ENCODE measurements at places on chromosomes 13 and 19. TPM values are rescaled to one million over a fixed set of nuclear protein-coding genes. Genes with fewer than 3 reads are reported as not detected.

PRKCG gene
- polyA plus RNA-seq: 0.43 TPM

SMIM44 gene
- not detected for polyA plus RNA-seq

NALCN gene
- 0.14 TPM for polyA plus RNA-seq

SBK3 gene
- 0.15 TPM for polyA plus RNA-seq

ZNF14 gene
- polyA plus RNA-seq: 4.0 TPM

ZNF358 gene
- 61.8 TPM for polyA plus RNA-seq

CCL25 gene
- not detected for polyA plus RNA-seq

- no peak for DNase-seq
Measured at GRCh38 chr19:7255631-7256030, 38.6 kb downstream of the INSR start.

DNA sequence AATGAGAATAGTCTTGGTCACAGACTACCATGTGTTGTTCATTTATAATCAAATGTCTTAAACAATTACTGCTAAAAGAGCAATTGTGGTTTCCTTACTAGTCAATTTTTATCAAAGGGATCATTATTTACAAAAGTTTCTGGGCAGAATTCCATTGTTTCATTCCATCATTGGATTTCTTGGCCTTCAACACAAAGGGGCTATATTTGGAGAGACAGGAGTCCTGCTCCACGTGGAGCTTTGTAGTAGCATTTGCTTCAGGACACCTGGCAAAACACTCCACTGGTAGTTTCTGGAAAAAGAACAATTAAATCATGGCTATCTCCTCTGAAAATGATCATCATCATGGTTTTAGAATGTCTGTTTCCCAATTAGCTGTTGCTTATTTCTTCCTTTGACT lies 22.3 kb upstream of the STARD13 start:
- no peak for DNase-seq

GRCh38 chr13:49071341-49071937 lies 95.7 kb downstream of the FNDC3A start:
- DNase-seq: no peak

GRCh38 chr13:71290963-71291841 lies 575.8 kb downstream of the DACH1 start:
- DNase-seq: no peak

DNA sequence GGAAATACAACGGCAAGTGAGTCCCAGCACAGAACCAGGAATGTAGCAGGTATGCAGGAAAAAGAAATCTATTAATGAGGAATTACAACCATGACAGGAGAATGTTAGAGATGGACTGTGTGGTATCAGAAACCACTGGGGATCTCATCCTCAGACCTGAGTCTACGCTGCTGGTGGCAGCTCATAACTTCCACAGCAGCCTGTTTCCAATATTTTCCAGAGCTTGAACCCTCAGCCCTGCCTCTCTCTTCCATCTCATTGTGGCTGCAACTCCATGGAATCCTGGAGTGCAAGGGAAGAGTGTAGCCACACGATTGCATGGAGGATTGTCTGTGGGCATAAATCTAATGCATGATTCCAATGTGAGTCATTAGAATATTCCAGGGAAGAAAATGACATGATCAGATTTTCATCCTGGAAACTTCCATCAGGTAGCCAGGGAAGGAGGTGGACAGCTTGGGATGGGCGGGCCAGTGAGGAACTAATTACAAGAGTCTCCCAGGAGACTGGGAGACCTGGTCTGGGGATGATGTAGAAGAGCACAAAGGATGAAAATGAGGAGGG lies 14.9 kb downstream of the PLA2G4C start:
- DNase-seq: no peak

- peak; percentile 69 for DNase-seq
Measured at GRCh38 chr19:18364826-18365528, 21.0 kb upstream of the GDF15 start.

DNA sequence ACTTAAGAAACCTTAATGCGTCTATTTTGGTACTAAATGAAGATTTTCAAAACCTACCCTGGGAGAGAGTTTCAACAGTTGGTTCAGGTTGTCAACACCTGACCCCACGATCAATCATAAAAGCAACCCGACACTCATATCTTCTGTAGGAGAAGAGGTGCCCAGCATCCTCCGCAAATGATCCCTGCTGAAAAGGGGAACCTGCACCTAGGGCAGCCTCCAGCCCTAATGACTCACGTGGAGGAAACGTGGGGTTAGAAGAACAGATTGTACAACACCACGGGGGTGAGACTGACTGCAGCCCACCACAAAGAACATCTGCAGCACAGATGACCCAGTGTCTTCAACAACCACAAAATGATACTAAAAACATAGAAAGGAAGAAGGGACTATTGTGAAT lies 116.3 kb downstream of the RAB20 start:
- no peak for DNase-seq

DNA sequence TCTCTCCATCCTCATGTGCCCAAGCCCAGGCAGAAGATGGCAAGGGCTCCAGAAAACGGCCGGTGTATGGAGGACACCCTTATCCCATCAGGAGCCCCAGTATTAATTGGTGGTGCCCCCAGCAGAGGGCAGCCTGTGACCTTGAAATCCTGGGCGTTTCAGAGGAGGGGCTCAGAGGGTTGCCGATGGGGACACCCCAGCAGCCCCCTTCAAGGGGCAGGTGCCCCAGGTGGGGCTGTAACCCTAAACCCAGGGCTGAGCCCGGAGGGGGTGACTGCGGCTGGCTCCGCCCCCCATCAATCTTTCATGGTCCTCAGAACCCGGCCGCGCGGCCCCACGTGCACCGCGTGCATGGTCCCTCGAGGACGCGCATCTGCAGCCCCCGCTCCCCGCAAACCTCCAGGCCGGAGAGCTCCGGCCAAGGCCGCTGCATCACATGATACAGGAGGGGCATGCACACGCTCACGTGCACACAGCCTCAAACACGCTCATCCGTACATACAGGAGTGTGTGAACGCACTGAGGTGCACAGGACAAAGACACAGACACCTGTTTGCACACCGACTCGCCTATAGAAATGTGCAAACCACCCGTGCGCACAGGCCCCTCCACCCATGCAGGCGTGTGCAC lies 949 bp downstream of the RAB3A start:
- DNase-seq: no peak

DNA sequence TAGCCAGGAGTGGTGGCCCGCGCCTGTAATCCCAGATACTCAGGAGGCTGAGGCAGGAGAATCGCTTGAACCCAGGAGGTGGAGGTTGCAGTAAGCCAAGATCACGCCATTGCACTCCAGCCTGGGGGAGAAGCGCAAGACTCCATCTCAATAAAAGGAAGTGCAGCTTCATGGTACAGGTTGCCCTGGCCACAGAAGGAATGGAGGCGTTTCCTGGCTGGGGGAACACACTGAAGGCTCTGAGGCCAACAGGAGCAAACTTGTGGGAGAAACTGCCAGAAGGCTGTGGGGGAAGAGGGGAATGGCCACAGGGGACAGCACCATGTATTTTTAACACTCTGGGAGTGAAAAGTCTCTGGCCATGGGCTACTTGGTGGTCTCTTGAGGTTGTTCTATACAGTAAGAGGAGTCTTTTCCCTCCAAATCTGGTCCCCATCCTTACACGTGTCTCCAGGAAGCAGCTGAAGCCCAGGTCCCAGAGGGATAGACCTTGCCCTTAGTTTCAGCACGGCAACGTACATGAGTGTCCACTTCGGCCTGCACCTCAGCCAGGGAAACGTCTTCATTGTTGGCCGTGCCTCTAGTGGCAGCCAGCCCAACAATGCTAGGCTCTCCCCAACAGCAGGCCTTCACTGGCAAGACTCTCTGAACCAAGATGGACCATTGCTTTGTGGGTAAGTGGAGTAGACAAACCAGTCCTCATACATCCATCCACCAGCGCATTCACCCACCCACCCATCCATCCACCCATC lies 7.4 kb downstream of the MICOS13 start:
- no peak for DNase-seq

GRCh38 chr13:31063772-31064171 lies 97.9 kb downstream of the HSPH1 start:
- DNase-seq: no peak

DNA sequence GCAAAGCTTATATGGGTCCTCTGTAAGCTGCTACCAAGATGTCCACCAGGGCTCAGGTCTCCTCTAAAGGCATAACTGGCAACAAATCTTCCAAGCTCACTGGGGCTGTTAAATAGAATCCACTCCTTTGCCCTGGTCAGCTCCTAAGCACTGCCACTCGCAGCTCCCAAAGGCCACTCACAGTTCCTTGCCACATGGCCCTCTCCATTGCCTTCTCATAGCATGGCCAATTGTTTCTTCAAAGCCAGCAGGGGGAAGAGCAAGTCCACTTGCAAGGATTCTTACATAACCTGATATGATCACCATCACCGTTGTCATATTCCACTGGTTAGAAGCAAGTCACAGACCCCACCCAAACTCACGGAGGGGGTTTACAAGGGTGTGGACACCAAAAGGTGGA lies 199.5 kb downstream of the SUCLA2 start:
- DNase-seq: no peak

GRCh38 chr13:29920025-29920643 lies 69.7 kb upstream of the UBL3 start:
- no peak for DNase-seq

DNA sequence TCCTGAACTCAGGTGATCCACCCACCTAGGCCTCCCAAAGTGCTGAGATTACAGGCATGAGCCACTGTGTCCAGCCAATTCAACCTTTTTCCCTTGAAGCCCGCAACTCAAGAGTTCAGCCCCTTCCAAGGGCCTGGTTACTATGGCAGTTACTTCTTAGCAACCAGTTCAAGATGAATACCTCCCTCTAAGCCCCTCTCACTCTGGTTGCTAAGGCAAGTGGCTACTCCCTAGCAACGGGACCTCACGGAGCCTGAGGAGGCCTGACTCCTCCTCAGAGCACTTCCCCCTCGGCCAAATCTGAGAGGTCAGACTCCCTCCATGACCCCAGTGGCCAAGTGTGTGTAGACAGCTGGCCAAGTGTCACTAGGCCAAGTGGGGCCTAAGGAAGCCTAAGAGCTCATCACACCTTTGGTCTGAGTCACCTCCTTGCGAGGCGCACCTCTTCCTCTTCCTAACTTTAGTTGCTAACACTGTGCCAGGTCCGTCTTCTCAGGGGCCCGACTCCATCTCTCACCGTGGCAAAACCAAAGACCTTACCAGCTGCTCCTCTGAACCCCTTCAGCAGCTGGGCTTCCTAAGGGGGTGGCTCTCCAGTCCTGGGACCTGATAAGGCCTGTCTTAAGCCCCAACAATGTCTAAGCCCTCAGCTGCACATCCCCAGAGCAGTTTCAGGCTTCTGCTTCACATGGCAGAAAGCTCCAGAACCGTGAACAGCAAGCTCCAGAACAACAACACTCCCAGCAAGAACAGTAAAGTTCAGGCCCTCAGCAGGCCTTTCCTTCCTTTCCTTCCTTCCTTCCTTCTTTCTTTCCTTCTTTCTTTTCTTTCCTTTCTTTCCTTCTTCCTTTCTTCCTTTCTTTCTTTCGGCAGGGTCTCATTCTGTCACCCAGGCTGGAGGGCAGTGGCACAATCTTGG lies 9.6 kb downstream of the CD37 start:
- DNase-seq: no peak

DNA sequence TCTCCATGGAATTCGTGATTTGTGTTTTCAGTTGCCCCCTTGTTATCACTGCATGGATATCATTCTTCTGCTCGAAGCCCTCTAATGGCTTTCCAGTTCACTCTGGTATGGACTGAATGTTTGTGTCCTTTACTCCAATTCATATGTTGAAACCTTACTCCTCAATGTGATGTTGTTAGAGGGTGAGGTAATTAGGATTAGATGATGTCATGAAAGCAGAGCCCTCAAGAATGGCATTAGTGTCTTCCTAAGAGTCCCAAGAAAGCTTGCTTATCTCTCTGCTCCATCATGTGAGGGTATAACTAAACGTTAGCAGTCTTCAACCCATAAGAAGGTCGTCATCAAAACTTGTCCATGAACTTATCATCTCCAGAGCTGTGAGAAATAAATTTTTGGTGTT lies 1626.3 kb upstream of the MIR17HG start:
- DNase-seq: no peak

DNA sequence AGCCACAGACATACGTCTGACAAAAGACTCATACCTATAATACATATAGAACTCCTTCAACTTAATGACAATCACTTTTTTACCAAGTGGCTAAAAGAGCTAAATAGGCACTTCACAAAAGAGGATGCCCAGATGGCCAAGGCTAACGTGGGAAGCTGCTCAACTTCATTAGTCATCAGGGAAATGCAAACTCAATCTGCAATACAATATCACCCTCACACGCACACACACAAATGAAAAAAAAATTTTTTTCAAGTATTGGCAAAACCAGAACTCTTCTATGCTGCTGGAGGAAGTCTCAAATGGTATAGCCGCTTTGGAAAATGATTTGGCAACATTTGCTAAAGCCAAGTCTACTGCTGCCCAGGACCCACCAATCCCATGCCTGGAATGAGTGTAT lies 14.6 kb upstream of the DNMT1 start:
- no peak for DNase-seq

DNA sequence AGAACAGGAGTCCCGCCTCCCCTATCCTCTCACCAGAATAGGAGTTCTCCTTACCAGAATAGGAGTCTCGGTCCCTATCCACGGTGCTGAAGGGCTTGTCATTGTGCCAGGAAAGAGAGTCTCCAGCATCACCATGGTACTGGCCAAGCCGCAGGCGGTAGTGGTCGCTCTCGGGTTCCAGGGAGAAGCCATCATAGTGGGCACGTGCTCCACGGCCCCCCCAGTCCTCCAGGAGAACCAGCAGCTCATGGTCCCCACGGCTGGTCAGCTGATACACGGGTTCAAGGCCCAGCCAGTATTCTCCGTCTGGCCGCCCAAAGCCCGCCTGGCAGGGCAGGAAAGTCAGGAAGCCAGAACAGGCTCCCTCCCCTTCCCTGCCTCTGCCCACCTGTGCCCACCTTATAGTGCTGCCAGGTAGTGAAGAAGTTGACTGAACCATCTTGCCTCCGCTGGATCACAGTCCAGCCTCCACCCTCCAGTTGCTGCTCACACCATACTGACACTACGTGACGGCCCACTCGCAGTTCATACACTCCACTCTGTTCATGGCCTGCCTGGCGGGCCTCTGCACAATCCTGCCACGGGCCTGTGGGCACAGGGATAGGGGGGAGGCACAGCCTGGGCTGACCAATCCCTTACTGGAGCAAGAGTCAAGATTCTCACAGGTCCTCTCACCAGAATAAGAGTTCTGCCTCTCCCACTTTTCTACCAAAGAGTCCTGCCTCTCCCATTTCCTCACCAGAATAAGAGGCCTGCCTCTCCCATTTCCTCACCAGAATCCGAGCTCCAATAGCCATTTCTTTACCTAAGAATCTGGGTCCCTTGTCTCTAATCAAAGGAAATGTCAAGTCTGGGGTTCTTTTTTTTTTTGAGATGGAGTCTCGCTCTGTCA lies 7.4 kb downstream of the SHFL start:
- DNase-seq: no peak

DNA sequence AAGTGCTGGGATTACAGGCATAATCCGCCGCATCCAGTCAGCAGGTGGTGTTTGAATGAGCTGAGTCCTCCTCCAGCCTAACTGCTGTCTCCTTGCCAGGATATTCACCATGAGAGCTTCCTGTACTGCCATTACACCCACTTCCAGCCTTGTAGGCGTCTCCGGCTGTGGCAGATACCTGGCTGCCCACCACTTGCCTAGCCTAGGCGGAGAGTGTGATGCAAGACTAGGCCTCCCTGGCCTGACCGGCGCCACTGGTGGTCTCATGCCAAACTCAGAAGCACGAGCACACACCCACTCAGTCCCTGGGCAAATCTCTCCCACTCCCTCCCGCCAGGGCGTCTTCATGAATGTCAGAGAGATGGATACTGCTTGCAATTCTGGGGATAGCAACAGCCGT lies 16.6 kb downstream of the IL12RB1 start:
- DNase-seq: no peak

GRCh38 chr13:70908795-70909194 lies 800.5 kb upstream of the KLHL1 start:
- DNase-seq: no peak

GRCh38 chr19:52648336-52649016 lies 10.3 kb upstream of the ZNF83 start:
- DNase-seq: no peak

Data from hindlimb muscle (tissue), 1 donor.